DMS153 (cell line): ENCODE measurements at places on chromosomes 1 and 21.
A peak's percentile ranks its signal among the peaks of the same experiment; 100 is the strongest.

DNA sequence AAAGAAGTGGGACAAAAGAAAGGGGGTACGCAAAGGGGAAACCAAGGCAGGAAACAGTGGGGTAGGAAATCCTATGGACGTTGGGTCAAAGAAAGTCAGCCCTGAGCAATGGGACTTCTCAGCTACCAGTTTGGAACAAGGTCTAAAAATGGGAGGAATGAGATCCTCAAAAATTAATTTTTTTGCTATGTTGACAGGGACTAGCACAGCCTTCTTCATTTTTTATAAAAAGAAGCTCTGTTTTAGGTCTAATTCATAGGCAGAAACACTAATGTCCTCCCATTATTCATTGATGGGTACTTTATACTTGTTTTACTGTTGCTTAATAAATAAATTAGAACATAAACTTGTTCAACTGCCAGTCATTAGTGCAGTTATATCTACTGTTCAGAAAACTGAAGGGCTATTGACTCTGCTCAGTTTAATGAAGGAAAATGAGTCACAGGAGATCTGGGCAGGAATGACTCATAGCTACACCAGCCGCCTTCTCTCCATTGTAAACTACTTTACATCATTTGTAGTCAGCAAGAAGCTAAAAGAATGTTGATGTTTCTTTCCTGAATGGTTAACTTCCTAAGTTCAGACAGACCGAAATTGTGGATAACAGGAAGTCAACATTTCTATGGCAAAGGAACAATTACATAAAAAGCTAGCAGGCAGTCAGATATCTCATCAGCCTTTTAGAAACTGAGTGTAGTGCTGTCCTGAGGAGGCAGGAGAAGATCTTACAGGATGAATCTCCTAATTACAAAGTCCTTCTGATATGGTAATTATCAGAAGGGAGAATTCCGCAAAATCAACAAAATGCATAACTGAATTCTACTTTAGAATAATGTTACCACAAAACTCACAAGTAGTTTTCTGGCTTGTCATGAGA is 356.4 kb upstream of the PKN2 start:
- DNase-seq, result peak; percentile 65

DNA sequence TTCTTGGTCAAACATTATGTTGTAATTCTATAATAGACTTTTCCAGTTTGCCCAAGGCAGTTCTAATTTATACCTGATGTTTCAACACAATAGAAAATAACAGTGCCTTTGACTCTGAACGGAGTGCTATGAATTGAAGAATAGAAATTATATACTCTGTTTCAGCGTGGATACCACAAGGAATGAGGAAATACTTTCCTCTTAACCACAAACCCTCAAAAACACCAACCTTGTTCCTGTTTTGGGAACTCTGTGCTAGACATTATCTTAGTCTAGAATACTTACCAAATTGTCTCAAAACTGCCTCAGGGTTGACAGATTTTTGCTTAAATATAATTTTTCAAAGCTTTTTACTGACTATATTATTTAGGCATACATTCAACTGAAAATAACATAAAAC is 1629.3 kb downstream of the MRPL39 start:
- peak; percentile 69 for DNase-seq

DNA sequence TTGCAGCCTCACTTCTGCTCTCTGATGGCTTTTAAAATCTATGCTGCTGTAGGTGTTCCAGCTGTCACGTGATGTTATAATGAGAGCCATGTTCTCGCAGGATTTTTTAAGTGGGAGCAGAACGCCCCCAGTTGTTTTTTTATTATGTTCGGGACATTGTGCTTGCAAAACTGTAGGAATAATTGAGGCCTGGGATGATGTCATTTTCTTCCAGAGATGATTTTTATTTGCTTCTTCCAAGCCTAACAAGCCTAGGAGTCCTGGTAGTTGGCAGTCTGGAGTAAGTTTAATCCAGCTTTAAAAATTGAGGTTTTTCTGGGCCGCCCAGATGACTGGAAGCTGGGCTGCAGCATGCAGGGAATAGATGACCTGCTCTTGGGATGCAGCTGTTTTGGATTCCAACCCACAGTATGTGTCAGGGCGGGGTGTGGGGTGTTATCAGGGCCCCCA is 34.6 kb upstream of the CHIT1 start:
- DNase-seq, result no peak

DNA sequence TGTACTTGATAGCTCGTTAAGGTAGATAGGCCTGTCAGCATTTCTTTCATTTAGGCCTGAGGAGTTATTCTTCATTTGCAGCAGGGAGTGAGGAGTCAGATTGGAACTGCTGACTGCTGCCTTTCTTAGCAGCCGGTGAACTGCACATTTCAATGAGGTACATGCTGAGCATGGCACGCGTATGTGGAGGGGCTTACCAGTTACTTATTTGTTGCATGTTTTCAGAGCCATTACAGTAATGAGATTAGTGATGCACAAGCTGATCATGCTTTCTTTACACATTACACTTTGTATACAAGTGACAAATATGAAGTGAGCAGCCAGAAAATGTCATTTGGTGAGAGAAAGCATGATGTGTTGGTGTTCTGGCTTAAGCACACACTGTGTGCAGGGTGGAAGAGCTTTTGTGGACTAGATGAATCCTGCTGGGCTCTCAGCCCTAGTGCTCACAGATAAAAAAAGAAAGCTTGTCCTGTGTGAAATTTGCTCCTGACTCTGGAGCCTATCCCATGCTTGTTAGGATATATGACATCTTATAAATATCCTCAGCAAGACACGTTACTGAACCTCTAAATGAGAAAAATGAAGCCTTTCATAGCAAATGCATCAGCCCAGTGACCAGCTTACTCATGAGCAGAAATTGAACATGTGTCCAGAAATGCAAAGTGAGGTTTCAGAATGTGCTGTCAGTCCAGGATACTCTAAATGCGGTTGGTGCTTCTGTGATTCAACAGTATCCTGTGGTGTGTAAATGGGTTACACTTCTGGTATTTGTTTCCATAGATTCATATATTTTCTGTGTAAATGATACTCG is 574.7 kb upstream of the ADGRL2 start:
- no peak for DNase-seq
